ENCODE measurements at places on chromosomes 7 and 10.

GRCh38 chr10:24674892-24675632, 48.6 kb downstream of the ARHGAP21 start:
- DNase-seq, result no peak

DNA sequence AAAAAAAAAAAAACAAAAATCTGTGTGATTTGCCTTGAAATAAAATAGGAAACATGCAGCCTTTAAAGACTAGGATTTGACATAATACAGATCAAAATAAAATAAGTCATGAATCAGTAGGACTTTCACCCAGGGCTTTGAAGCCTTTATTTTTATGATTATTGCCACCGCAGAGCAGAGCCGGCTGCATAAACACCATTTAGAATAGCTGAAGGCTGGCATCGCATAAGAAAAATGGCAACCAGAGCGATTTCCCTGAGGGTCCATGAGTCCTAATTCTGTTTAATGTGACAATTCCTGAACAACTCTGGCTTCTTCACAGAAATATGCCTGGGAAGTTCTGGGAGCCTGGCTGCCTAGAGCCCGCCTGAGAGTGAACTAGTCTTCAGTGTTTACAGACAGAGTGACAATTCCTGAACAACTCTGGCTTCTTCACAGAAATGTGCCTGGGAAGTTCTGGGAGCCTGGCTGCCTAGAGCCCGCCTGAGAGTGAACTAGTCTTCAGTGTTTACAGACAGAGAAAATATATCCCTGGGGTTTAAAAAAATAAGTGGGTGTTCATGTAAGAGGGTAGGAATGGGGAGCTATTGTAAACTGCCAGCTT, 112.0 kb downstream of the EEPD1 start:
- DNase-seq, result no peak

DNA sequence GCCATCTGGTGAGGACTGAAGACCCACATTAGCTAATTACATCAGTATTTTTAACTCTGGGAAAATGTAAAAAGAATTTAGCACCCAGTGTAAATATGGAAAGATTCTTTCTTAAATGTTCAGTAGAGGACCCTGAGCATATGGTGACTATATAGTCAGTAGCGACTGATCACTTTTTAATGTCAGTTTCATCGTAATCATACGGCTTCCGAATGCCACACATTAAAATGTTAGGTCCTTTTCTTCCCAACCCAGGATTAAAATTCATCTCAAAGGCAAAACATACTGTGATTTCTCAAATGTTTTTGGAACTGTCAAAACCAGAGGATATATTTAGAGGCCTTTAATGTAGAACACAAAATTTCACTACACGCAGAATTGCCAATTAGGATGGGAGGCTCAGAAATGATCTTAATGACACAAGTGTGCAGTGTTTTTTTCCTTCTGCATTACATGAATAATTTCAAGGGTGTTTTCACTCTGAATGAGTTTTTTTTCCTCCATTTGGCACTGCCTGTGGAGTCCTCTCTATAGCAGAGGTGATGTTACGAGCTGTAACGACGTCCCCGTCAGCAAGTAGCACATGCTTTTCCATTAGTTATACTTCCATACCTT, 382.7 kb downstream of the PAXIP1 start:
- DNase-seq, result no peak

GRCh38 chr10:43679509-43679908, 30.8 kb upstream of the ZNF32 start:
- DNase-seq, result no peak

DNA sequence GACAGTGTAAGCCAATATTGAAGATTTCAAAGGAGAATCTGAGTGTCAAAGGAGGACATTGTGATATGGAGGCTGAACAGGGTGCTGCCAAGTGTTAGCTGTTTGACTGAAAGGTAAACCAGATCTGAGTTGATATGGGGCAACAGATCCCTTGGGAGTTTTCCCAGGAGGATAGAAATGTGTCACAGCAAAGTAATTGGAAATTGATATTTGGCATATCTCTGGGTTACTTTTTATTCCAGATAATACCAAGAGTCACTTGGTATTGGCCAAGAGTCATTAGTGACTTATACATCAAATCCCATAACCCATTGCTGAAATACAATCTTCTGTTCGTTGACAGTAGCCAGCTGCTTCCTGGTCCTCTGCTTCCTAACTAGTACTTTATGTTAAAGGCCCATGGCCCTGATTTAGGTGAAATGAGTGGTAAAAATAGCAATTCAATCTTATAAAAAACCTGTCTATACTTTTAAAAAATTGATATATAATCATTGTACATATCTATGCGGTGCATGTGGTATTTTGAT, 922.9 kb downstream of the LRMDA start:
- DNase-seq, result no peak

DNA sequence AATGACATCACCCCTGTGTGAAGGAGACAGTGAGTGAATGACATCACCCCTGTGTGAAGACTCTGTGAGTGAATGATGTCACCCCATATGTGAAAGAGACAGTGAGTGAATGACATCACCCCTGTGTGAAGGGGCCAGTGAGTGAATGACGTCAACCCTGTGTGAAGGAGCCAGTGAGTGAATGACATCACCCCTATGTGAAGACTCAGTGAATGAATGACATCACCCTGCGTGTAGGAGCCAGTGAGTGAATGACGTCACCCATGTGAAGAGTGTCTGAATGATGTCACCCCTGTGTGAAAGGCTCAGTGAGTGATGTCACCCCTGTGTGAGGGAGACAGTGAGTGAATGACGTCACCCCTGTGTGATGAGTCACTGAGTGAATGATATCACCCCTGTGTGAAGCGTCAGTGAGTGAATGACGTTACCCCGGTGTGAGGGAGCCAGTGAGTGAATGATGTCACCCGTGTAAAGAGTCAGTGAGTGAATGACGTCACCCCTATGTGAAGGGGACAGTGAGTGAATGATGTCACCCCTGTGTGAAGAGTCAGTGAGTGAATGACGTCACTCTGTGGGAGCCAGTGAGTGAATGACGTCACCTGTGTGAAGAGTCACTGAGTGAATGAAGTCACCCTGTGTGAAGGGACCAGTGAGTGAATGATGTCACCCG, 478.1 kb downstream of the PTPRN2 start:
- DNase-seq, result no peak

DNA sequence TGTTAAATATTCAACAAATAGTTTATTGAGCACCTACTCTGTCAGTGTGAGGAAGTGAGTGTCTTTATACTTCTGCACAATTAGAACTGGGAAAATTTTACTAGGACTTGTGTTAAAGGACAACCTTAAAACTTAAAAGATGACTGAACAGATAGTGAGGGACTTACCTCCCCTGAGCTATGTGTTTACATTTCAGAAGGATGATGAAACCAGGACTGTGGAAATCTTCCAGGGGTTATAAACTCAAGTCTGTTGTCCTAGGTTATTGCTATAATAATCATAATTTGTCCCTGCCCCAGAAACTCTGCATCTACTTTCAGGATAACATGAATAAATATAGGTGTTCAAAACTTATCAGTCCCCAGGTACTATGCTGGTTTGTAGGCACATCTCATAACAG, 261.0 kb upstream of the MKLN1 start:
- DNase-seq, result no peak

DNA sequence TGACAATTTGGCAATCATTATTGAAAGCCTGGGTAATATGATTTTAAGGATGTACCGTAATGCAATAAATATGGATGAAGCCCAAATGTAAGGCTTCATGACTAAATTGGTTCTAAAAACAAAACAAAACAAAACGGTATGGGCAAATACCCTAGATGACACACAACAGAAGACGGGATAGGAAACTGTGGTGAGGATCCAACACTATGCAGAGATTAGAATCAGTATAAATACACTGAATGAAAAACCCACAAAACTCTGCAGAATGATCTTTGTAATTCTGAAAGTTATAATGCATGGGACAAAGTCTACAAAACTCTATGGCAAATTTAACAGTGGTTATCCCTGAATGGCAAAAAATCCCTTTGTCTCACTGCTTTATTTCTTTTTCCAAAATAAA, 57.6 kb downstream of the MALSU1 start:
- no peak for DNase-seq

GRCh38 chr7:1149351-1149794, 10.6 kb downstream of the ZFAND2A start:
- no peak for DNase-seq

DNA sequence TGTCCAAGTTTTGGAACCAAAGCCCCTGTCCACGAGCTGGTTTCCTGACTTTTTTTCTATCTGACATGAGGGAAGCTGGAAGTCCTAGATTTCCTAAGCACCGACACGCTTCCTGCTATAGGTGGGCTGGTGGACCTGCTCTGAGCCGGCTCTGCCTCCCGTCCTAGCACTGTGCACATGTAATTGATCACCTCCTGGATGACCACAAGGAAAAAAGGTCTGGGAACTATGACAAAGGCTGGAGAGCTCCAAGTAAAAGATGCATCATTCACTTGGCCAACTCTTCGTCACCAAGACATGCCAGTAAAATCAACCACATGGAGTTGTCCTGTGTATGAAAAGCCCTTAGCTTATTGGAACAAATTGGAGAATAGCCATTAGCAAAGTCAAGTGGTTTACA, 104.8 kb downstream of the ITIH5 start:
- no peak for DNase-seq

DNA sequence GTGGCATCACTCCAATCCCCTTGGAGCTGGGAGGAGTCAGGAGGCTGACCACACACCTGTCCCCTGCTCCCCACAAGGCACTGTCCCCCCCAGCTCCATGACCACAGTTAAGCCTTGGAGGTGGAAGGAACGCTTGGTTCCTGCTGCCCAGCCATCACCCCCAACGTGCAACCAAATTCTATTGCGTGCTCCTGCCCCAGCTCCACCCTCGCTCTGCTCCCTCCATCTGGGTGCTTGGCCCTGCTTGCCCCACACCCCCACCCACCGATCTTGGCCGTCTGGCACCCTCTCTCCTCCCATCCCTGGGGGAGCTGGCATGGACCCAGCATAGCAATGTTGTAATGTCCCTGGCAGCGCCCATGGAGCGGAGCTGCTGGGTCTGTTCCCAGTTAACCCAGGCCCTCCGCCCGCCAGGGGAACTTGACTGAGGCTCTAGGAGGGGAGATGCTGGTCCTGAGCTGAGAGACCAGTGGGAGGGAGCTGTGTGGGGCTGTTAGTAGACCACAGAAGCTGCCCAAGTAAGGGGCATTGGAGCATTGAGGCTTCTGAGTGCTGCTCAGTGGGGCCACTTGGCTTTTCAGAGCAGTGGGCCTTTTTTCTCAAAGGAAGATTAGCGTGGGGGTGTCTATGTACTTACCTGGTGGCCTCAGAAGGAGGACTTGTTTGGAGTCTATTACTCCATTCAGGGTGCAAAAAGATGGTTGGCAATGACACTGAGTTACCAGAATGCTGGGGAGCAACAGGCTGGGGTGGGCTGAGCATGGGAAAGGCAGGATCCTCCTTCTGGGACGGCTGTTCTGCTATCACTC, 1.1 kb downstream of the EPHB6 start:
- no peak for DNase-seq

- DNase-seq, result no peak
These were observed 47.2 kb downstream of the TMEM270 start for GRCh38 chr7:73908123-73908611.

- no peak for DNase-seq
These were observed 290.2 kb downstream of the DNAJB6 start for GRCh38 chr7:157627033-157627432.

DNA sequence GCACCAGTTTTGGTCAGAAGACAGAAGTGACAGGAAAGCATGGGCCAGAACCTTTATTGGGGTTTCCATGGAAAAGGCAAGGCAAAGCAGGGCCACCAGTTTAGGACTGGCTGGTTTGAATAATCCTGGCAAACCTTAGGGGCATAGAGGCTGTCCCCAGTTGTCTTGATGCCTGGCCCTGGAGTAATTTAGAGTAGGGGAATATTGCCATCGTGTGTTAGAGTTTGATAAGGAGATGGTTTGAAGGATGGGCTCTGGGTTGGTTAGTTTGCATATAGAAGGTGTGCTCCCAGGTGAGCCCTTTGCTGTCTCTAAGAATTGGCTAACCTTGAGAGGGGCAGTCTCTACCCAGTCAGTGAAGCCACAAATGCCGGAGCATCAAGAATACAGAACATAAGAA, 79.6 kb downstream of the ZNF777 start:
- no peak for DNase-seq

DNA sequence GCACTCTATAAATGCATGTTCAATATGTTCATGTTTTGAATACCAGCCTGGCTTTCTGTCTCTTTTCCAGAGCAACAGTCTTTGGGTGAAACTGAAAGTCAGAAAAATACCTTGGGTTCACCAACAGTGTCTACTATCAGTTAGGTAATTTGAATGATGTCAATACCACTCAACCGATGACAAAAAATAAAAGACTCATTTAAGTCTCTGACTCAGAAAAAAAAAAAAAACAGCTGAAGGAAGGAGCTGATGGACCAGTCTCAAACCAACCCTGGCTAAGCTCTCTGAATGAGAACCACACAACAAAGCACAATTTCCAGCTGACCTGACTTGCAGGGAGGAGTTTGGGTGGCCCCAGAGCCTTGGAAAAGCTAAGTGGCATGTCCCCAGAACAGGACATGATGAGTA, 42.5 kb downstream of the ABLIM1 start:
- no peak for DNase-seq

- DNase-seq, result no peak
These were observed 6.8 kb downstream of the IL6 start for GRCh38 chr7:22733761-22734160.

GRCh38 chr7:103990991-103991390, 1.5 kb upstream of the RELN start:
- no peak for DNase-seq

DNA sequence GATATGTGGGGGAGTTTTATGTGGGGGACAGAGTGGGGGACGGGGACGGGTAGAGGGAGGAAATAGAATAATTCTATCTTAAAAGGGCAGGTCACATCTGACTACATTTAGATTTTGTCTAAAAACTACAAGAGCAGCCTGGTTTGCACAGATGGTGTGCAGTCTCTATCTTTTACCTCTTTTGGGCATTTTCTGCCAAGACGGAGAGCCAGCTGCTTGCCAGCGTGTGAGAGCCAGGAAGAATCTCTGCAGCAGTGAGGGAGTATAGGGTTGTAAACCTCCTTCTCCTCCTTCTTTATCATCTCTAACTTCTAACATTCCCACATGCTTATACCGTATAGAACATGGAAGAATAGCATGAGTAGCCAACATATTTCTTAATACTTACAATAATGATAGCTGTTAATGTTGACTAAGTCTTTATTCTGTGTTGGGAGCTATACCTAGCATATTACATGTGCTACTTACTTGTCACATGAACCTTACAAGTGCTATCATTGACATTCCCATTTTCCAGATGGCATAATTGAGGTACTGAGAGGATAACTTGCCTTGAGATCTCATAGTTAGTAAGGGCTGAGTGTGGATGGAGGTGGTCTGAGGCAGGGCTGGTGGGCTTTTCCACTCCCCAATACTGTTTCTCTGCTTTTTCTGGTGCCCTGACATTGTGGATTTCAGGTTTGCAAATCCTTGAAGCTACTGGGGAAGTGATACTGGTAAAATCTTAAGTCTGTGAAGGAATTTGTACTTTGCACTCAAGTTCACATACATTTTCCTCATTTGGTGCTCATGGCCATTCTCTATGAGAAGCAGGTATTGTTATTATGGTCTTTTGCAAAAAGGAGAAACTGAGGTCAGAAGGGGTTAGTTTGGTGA, 1.1 kb downstream of the ENTPD1 start:
- no peak for DNase-seq
